ENCODE measurements at places on chromosomes 3 and 15.

DNA sequence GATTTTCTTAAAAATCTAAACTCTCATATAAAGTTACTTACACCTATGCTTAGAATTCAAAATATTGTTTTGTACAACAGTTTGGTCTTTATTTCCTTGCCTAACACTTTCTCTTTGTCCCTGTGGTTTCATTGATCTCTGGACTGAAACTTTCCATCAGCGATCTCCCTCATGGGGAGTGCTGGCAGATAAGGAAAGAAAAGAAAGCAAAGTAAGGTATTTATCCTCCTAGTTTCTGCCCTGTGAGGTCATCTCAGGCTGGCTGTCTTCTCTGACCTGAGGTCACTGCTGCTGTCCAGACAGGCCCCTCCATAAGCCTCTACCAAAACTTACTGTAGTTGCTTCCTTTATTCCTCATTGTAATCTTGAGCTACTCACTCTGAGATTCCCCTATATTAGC lies 57.9 kb upstream of the EPHA6 start:
- DNase-seq: no peak

DNA sequence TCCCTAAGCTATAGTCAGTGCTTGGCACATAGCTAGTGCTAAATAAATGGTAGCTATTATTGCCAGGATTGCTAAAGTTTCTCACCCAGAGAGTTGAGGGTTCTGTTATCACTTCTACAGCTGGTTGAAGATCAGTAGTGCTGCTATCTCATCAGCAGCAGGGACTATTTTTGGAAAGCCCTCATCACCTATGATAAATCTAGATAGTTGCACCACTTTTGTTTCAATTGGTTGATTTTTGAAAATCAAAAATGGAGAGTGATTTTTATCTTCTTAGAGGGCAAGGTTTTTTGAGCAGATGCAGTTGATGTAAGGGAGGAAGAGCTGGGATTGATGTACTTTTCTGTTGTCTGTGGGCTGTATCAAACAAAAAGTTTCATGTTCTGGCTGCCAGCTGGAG lies 101.6 kb downstream of the ST6GAL1 start:
- DNase-seq: no peak

- no peak for DNase-seq
Measured at GRCh38 chr3:172218350-172219323, 179.3 kb downstream of the FNDC3B start.

DNA sequence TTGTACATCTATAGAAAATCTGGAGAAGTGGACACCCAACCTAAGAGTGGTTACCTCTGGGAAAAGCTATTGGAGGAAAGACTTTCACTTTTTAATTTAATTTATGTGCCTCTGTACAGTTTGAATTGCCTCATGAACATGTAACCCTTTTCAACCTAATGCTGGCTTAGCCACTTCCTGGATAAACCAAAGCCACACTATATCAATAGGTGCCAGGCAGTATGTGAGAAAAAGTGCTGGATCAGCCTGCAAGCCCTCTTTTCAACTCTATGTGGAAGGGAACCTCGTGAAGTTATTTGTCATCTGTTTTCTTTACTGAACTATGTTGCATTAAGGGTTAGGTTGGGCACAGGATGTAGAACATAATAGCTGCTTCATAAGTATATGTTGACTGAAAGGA lies 9.3 kb upstream of the TOPAZ1 start:
- no peak for DNase-seq

DNA sequence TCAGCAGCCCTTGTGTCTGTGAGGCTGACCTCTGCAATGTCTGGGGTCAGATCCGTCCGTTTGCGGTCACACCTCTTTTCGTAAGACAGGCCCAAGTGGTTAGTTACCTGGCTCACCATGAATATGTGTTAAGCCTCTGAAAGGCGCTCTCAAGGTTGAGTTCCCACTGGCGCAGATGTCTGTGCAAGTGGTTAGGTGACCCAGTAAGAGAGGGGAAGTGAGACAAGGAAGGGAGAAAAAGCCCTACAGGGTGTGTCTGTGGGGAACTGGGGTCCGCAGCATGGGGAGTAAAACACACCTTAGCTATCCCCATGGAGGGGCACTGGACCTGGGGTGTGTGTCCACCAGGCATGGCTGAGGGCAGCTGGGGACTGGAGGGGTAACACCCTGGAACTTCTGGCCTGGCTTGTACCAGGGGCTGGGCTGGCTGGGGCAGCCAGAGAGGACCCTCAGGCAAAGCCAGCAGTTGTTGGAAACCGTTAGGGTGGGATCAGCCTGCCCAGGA lies 391.6 kb upstream of the PROK2 start:
- DNase-seq: no peak

GRCh38 chr15:98347866-98348265 lies 300.5 kb upstream of the IGF1R start:
- no peak for DNase-seq

DNA sequence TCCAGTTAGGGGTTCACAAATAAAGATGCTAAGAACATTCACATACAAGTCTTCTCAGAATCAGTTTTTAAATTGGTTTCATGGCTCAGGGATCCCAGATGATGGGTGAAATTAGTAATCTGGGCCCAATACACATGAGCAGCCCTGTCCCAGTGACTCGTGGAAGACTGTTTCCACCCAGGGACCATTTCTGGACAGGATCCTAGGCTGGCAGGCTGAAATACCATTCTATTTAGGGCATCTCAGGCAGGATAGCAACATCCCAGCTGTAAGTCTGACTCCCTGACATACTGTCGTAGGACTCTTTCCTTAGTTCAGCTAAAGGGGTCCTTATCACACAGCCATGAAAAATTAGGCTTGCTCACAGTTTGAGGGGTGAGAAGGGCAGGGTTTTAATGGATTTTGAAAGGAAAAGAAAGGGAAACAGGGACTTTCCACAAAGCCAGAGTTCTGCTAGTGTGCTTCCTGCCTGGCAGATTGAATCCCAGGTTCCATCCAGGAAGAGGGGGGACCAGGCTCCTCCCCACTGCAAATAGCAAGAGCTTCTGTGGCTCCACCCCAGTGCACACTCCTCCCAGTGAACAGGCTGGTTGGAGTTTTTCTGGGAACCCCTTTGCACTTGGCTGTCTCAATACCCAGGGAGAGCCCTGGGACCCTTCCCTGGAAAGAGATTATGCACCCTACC lies 41.3 kb upstream of the LYZL4 start:
- peak; percentile 3 for DNase-seq

DNA sequence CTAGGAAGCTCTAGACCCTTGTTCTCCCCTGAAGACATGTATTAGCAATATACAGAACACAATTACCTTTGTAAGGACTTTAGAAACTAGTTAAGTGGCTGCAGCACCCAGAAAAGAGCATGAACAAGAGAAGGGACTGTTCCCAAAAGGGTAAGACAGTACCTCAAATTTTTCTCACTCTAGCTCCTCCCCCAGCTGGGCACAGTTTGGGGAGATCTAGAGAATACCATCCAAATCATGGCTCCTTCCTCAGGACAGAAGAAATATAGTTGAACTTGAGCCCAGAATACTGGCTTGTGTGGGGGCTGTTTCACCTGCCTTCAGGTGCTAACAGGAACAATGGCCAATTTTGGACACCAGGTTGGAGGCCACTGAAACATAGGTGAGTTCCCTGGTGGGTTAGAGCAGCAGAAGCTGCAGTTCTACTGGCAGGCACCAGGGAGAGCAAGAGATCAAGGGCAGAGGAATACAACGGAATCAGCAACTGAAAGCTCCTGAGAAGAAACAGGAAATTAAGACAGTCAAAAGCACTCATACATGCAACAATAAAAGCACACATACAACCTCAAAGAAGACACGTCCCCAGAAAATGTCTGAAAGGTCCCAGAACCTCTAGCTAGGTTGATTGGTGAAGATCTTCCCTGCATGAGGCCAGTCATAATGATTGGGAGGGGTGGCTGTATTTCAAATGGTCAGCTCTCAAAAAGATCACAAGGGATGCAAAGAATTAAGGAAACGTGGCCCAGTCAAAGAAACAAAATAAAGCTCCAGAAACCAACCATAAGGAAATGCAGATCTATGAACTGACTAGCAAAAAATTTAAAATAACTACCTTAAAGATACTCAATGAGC lies 104.9 kb upstream of the ASB14 start:
- DNase-seq: peak; percentile 47

DNA sequence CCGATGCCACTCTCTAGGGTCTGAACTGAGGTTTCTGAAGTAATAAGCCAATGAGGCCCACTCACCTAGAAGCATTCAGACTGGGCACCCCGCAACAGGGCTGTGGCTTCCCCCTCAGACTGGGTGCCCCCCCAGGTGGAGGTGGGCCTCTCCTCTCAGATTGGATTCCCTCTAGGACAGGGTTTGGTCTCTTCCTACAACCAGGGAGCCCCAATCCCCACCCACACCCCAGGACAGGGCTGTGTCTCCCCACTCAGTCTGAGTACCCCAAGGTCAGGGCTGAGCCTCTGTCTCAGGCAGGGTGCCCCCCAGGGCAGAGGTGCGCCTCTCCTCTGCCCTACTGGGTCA lies 27.7 kb downstream of the PTH1R start:
- DNase-seq: no peak

GRCh38 chr15:80066912-80067311 lies 7.4 kb downstream of the ZFAND6 start:
- DNase-seq: no peak

- peak; percentile 4 for DNase-seq
Measured at GRCh38 chr3:9473496-9474065, 76.2 kb downstream of the SETD5 start.

DNA sequence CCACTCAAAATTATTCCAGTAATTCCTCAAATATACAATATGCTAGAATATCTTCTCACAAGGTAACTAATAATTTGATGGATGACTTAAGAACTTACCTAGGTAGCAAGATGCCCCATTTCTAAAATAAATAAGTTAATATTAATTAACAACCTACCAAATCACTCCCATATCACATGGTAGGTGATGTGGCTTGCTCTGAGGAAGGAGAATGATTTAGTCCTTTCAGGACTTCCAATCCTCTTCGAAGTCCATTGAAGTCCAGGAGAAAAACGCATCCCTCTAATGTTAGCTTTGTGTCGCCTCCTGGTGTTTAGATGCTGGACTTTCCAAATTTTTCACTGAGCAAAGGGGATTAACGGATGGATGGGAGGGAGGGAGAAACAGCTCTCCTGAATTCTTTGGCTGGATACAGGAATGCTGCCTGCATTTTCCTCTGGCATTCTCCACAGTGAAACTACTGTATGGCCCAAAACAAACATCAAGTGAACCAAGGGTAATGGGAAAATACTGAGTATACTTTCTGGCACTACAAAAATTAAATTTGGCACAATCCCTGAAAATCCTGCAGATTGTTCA lies 58.6 kb downstream of the PRICKLE2 start:
- peak; percentile 49 for DNase-seq

- DNase-seq: no peak
Measured at GRCh38 chr3:23754215-23754614, 51.5 kb upstream of the UBE2E1 start.

- DNase-seq: peak; percentile 90
Measured at GRCh38 chr15:51227940-51228732, 110.3 kb downstream of the CYP19A1 start.

GRCh38 chr3:1971780-1972179 lies 126.9 kb upstream of the CNTN4 start:
- DNase-seq: no peak

All from AG10803 (cell line).